Posterior vena cava (tissue), 2 donors: ENCODE measurements at places on chromosomes 3 and 15. TPM values are rescaled to one million over a fixed set of nuclear protein-coding genes. Genes with fewer than 3 reads are reported as not detected.

Gene CLRN1
- not detected for total RNA-seq

Gene RPUSD2
- 6.8 TPM for total RNA-seq

Gene DIPK2A
- 20.8 TPM for total RNA-seq

Gene SLC9C1
- total RNA-seq = 0.29 TPM

Gene ACP3
- total RNA-seq = 1.3 TPM

Gene MKRN2OS
- not detected for total RNA-seq

Gene AMIGO3
- total RNA-seq = not detected

Gene RBP2
- not detected for total RNA-seq

DNA sequence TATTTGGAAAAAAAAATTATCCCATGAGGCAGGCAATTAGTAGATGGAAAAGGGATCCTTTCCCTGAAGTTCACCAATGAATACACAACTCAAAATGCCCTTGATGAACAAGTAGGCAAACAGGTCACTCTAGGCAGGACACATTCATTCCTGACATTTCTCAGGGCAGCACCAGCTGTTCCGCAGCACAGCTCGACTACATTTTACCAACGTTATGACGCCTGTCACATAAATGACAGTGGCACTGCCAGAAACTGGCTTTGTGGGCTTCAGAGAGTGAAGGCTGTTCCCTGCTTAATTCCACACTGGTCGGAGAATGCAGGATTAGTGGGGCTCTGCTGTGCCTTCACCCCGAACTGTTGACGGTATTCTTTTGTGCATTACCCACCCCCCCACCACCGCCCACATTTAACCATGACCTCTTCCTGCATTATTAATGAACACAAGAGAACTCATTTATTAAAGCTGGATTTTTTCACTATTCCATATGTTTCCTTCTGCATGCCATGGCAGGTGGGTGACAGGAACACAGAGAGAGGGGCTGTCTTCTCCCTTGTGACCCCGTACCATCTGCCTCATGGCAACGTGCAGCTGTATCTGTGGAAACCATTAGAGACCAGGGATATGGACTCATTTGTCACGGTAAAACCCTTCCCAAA lies 197.6 kb downstream of the PDZRN3 start:
- DNase-seq = no peak

- no peak for DNase-seq
These were observed 608.4 kb downstream of the CADM2 start for GRCh38 chr3:85567071-85567676.

GRCh38 chr3:178623666-178624255 lies 87.5 kb downstream of the KCNMB2 start:
- DNase-seq = no peak

GRCh38 chr3:6516694-6517093 lies 344.2 kb upstream of the GRM7 start:
- no peak for DNase-seq

DNA sequence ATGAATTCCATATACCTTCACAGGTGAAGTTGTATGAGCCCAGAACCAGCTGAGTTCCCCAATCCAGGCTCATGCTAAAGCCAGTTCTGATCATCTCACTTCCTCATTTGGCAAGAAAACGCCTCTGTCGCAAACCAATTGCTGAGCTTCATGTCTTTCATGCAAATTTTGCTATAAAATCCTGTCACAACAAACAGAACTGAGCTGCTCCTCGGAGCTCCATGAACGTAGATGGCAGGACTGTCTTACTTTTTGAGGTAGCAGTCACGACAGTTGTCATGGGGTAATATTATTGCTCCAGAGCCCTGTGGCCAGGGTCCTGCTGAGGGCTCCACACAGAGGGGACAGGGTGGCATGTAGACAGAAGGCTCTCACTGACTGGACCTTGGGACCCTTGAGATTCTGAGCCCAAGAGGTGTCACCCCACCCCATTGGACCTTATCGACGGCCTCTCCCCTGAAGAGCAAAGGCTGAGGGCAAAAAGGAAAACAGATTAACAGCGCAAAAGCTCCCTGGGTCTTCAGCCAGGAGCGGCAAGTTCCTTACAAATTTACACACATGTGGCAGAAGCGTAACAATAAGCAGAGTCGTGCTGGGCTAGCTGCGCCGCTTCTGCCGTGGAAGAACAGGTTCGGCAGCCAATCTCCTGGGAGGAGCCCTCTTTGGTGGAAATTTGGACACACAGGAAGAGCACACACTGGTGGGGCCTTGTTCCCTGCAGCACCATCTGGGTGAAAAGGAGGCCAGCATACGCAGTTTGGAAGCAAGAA lies 249.2 kb downstream of the OPA1 start:
- no peak for DNase-seq

GRCh38 chr15:78915341-78916087 lies 29.3 kb downstream of the CTSH start:
- peak; percentile 91 for DNase-seq

DNA sequence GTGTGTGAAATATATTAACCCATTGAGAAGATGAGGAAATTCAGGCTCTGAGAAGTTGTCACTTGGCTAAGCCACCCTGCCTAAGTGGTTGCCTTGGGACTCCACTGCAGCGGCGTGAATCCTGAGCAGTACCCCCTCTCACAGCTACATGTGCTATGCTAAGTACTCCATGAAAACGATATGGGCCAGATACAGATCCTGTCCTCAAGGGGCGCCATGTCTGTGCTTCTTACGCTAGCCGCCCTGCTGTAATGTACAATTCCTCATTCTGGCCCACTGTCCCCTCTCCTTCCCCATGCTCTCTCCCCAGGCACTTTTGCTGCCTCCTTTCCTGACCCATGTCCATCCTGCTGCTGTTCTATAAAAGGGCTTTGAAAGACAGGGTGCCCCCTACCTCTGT lies 140.3 kb downstream of the FEZF2 start:
- no peak for DNase-seq

- DNase-seq = no peak
These were observed 315.1 kb downstream of the ZNF385D start for GRCh38 chr3:21435871-21436270.

- no peak for DNase-seq
These were observed 80.2 kb downstream of the BOC start for GRCh38 chr3:113291572-113291971.
